ENCODE measurements at places on chromosomes 1 and 21.

GRCh38 chr1:82269431-82269830 is 468.7 kb downstream of the ADGRL2 start:
- peak; percentile 42 for DNase-seq

DNA sequence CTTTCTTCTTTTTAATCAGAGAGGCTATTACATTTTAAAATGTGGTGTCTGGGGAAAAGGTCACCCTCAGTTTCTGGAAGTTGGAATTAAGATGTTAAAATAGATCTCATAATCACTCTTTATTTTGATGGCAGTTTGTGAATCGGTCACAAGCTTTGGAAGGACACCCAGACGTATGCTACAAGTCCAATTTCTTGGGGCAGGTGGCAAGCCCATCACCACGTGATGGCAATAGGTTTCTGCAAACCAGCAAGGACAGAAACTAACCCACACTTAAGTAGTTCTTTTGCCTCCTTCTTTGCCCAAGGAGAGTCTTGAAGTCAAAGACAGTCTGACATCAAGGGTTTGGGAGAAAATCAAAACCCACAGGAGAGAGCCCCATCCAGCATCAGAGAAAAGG is 72.9 kb downstream of the C1orf87 start:
- DNase-seq, result no peak

DNA sequence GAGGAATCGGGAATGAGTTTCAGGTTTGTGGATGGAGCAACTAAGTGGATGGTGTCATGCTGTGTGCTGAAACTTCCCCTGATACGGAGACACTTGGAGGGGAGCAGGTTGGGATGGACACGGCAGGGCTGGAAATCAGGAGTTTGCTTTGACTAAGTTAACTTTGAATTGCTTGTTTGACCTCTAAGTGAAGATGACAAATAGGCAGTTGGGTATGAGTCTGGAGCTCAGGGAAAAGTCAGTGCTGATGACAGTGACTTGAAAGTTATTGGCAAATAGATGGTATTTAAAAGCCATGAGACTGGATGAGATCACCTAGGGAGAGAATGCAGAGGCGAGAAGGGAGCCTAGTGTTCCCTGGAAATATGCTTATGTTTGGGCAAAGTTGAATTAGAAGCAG is 12.8 kb upstream of the ZSCAN20 start:
- no peak for DNase-seq

DNA sequence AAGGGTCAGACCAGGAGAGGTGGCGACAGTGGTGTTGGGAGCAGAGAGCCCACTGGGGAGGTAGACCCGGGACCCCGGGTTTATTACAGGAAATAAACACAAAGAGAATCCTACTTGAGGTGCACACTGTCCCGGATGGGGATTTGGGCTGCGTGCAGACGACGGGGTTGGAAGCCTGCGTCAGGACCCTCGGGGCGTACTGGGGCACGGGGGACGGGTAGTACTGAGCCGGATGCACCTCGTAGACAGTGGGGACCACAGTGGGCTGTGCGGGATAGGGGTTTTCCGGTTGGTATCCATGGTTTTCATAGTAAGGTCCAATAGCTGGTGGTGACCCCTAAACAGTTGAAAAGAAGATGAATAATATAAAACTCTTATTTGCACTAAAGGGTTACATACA is 13.7 kb downstream of the TMPRSS2 start:
- no peak for DNase-seq

DNA sequence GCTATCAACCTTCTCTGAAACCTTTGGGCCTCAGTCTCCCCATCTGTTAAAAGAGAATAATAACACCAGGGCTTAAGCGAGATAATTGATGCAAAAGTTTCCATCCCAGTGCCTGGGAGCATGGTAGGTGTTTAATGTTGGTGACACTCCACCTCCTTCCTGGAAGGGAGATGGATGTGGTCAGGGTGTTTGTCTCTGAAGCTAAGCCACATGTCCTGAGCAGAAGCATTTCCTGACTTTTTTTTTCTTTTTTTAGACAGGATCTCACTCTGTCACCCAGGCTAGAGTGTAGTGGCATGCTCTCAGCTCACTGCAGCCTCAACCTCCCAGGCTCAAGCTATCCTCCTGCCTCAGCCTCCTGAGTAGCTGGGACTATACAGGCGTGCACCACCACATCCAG is 72.6 kb upstream of the HMGB4 start:
- no peak for DNase-seq
